ENCODE measurements at places on chromosomes 7 and 10. TPM values are rescaled to one million over a fixed set of nuclear protein-coding genes. Genes with fewer than 3 reads are reported as not detected.

FGFBP3 gene
- polyA plus RNA-seq, result 1.8 TPM

SPDYE1 gene
- polyA plus RNA-seq, result 0.21 TPM

ZDHHC6 gene
- 29.9 TPM for polyA plus RNA-seq

PPP1R17 gene
- polyA plus RNA-seq, result not detected

STAMBPL1 gene
- 13.0 TPM for polyA plus RNA-seq

IFIT1 gene
- polyA plus RNA-seq, result 16.5 TPM

AHCYL2 gene
- polyA plus RNA-seq, result 8.6 TPM

RASSF4 gene
- 0.84 TPM for polyA plus RNA-seq

CCT6A gene
- polyA plus RNA-seq, result 97.9 TPM

ANKRD30A gene
- not detected for polyA plus RNA-seq

TRIM74 gene
- not detected for polyA plus RNA-seq

SVIL gene
- polyA plus RNA-seq, result 8.7 TPM

FLNC gene
- not detected for polyA plus RNA-seq

SNX10 gene
- 7.2 TPM for polyA plus RNA-seq

ASZ1 gene
- polyA plus RNA-seq, result not detected

ITPRID1 gene
- polyA plus RNA-seq, result not detected

PI4K2A gene
- polyA plus RNA-seq, result 8.7 TPM

ADAM12 gene
- not detected for polyA plus RNA-seq

GIMAP1 gene
- 75.4 TPM for polyA plus RNA-seq

All from naive thymus-derived CD4-positive, alpha-beta T cell (primary cell).